ENCODE measurements at places on chromosomes 2 and 18. TPM values are rescaled to one million over a fixed set of nuclear protein-coding genes. Genes with fewer than 3 reads are reported as not detected.
A peak's percentile ranks its signal among the peaks of the same experiment; 100 is the strongest.

DNA sequence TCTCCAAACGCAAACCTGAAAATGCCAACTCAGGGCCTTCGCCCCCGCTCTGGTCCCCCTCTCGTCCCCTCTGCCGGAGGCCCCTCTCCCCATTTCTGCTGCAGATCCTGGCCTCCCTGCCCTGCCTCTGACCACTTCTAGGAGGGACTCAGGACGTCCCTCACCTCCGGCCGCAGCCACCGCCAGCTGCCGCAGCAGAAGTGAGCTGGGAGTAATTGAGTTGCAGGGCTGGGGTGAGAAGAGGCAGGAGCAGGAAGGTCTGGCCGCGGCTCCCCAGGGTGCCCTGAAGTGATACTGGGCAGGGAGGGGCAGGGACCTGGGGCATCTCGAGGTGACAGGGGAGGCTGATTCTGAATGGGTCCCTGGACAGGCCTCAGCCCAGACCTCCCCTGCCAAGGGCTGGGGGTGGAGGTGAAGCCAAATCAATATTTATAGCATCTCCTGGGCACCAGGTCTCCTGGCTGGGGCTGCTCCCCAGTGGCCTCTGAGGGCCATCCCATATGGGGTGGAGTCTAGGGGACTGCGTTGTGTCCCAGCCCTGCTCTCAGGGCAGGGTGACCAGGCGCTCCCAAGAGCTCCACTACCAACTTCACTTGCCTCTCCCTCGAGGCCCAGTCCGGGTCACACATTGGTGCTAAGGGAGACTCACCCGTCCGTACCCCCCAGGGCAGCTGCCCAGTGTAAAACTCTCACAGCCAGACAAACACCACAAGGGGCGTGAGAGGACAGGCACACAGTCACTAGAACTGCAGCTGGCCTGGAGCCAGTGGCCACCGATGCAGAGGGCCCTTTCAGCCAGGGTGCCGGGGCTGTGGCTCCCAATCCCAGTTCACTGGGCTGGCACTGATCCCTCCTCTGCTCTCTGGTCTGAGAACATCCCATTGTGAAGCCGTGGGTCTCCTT lies 33.0 kb downstream of the KCNIP3 start:
- DNase-seq = no peak

GRCh38 chr2:174835797-174836255 lies 71.6 kb upstream of the CHRNA1 start:
- DNase-seq = no peak

GRCh38 chr2:214836568-214836967 lies 27.1 kb upstream of the BARD1 start:
- no peak for DNase-seq

- no peak for DNase-seq
Observed at GRCh38 chr2:128633501-128633900, 314.8 kb upstream of the HS6ST1 start.

GRCh38 chr2:123566291-123566946 lies 458.7 kb upstream of the CNTNAP5 start:
- DNase-seq = no peak

DNA sequence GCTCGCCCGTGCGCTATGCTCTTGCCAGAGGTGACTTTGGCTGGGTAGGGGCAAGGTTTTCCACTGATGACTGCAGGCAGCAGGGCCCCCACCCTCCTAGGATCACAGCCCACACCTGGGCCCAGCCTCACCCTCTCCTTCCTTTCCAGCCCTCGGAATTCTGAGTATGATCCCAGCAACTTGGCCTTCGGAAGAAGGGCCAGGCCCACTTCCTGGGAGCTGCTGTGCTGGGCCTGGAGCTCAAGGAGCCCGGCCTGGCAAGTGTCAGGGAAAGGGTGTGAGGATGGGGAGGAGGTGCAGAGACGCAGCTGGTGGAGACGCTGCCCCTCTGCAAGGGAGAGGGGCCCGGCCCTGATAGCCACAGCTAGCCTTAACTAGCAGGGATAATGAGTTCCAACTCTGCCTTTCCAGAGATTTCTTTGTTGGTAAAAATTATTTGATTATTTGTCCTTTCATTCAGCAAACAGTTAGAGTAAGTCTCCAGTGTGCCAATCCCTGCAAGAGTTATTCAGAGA lies 1.7 kb upstream of the CNDP1 start:
- DNase-seq = no peak

DNA sequence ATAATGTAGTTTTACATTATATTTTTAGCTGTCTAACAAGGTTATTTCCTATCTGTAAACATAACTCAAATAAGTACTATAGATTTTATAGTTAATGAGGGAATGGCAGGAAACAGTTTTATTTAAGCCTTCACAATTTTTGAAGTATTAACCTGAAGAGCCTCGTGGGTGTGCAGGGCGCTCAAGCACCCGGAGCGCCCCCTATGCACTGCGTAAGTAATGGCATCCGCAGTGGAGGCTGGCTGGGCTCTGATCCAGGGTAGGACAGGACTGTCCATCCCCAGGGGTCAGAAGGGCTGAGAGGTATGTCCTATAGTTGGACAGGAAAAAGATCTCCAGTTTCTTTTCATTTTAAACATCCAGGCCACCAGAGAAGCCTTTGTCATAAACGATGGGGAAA lies 8.2 kb upstream of the GBX2 start:
- DNase-seq = no peak

GRCh38 chr2:86229221-86229620 lies 30.0 kb downstream of the MRPL35 start:
- DNase-seq = no peak

DNA sequence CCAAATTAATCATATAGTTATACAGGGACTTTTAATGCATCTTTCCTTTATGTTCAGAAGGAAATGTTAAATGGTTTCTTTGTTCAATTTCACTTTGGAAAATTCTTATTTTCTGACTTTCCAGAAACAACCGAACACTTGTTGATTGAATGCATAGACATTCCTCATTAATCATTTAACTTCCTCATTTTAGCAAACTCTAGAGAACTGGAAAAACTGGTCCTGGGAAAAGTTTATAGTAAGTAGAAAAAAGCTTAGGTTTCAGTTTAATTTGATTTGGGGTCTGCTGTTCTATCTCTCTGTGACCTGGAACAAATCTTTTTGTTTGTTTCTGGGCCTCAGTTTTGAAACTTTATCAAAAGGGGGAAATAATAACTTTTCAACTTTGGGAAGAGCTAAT lies 320.4 kb downstream of the CMPK2 start:
- no peak for DNase-seq

GRCh38 chr18:22613058-22613690 lies 195.5 kb upstream of the CTAGE1 start:
- DNase-seq = no peak

GRCh38 chr18:7177116-7177744 lies 53.7 kb upstream of the LRRC30 start:
- DNase-seq = peak; percentile 58

DNA sequence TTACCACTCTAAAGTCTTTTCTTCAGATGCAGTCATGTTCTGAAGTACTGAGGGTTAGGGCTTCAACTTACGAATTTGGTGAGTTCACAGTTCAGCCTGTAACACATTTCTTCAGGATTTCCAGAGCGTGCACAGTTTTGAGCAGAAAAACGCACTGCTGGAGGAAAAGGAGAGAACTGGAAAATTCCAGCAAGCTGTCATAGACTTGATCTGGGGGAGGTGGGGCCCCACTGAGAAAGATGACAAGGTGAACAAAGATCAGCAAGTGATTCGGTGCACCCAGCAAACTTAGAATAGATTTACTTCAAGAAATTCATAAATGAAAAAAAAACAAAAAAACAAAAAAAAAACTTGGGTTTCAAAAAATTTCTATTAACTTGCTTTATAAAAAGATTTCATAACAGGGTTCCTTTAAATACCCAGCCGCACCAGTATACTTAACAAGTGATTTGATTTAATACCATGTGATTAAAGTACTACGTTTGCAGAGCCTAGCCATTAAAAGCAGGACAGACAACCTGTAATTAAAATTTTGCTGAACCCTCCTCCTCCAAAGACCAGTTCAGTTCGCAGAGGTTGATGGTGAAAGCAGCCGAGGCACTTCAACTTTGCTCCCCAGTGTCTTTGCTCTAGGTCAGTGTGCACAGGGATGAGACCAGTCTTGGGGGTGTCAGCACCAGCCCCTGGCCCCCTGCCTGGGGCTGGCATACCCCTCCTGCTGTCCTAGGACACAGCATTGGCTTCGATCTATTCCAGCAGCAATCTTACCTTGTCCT lies 30.5 kb downstream of the CTIF start:
- no peak for DNase-seq

- no peak for DNase-seq
Observed at GRCh38 chr2:25042321-25043240, 705 bp downstream of the EFR3B start.

DNA sequence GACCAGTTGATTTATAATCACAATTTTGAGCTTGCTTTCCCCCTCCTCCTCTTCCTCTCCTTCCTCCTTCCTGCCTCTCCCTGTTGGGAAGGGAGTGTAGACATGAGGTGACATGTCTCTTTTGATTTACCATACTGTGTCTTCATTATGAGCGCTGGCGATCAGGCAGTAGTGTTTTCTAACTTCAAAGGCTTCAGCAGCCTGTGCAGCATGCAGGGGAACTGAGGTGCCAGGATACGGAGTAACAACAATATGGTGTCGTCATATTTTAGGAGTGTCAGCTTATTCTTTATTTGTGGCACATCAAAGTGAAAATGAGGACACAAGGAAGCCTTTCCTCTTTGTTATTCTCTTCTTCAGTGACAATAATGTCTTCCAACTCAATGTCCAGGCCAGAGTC lies 864.2 kb downstream of the SLC4A3 start:
- no peak for DNase-seq

DNA sequence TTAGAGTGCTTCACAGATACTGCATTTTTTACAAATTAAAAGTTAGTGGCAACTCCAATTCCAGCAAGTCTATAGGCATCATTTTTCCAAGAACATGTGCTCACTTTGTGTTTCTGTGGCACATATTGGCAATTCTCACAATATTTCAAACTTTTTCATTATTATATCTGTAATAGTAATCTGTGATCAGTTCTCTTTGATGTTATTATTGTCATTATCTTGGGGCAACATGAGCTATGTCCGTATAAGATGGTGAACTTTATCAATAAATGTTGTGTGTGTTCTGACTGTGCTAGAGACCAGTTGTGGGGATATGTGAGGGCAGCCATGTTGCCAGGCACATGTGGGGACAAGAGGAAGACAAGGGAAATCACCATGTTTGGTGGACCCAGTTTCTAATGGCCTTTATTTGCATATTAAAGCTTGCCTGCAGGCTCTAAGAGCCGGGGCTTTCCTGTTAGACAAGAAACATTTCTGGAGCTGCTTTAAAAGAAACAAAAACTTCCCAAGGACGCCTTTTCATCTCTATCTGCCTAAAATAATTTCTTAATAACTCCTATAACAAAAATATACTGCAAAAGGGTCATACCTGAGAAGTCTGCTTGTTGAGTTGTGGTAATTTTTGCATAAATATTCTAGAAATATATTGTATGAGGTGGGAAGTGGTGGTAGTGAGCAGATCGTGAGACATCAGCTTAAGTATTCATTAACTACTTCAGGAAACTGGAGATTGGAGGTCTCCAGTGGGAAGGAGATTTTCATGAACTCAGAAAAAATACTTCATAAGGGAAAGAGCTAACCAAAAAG lies 37.2 kb downstream of the KYNU start:
- DNase-seq = no peak

DNA sequence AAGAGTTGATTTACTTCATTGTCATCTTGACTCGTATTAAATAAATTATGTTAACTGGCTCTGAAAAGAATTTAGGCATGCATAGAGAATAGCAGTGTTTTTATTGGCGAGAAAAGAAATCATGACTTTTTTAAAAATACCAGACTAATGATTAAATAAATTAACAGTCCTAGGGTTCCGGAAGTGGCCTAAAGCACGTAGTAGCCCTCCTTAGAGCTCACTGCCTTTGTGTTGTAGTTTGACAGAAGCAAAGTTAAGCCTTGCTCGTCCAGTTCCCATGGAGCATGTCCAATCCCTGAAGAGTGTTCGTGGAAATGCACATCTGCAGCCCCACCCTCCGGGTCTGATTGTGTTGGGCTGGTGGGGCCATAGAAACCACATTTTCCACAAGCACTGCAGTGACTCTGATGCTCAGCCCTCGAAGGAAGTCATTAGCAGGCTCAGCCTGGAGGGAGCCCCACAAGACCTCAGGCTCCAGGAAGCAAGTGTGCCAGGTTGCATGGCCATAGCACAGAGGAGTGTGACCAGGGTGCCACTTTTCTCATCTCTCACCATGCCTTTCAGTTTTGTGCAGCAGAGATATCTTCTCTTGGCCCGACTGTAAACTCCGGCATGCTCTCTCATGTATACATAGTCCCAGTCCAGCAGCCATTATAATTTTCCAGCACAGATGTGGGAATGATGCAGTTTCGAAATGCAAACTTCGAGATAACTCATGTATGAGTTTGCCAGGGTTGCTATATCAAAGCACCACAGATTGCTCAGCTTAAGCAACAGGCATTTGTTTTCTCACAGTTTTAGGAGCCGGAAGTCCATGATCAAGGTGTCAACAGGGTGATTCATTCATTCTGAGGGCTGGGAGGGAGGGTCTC lies 188.6 kb upstream of the SH3BP4 start:
- peak; percentile 64 for DNase-seq

DNA sequence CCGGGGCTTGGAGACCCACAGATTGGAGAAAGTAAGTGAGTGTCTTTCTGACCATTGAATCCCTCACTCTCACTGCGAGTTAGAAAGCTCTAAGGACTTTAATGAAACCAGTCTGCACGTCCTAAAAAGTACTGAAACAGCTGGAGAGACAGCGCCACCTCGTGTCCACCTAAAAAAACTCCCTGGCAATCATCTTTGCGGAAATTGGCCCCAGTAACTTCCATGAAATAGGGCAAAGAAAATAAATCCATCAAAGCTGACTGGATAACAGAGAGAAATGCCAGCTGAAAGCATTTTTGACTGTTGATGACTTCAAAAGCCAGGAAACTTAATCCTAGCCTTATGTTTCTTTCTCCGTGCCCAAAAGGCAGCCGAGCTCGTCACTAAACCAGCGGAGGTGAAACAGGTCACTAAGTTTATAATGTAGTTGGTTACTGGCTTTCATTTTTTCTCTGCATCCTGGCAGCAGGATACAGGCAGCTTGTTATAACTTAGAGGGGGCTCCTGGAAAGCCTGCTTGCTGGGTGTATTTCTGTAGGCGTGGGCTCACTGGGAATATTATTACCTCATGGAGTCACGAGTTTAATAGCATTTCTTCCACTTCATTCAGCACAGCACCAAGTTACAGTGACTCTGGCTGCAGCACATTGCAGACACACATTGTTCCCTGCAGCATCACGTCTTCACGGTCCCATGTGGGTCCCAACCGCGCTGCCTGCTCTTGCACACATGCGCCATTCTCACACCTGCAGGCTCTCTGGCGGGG lies 266.5 kb downstream of the HRH4 start:
- DNase-seq = peak; percentile 70

The ADGRF3 gene
- polyA plus RNA-seq = 1.9 TPM

The SCG2 gene
- 2.3 TPM for polyA plus RNA-seq

The PCARE gene
- 0.05 TPM for polyA plus RNA-seq

The TNS1 gene
- polyA plus RNA-seq = 168 TPM

The DYNAP gene
- polyA plus RNA-seq = not detected

The GPC1 gene
- 48.6 TPM for polyA plus RNA-seq

The SNED1 gene
- 44.3 TPM for polyA plus RNA-seq
